ENCODE measurements at places on chromosomes 7 and 10. TPM values are rescaled to one million over a fixed set of nuclear protein-coding genes. Genes with fewer than 3 reads are reported as not detected.
A peak's percentile ranks its signal among the peaks of the same experiment; 100 is the strongest.

GRCh38 chr10:101305320-101306241 is 48.4 kb upstream of the BTRC start:
- DNase-seq = no peak

SPRN gene
- total RNA-seq = 0.42 TPM

- no peak for DNase-seq
Measured at GRCh38 chr7:55498142-55498541, 74.2 kb downstream of the VOPP1 start.

GIMAP2 gene
- total RNA-seq = not detected

- no peak for DNase-seq
Measured at GRCh38 chr10:77500754-77501151, 136.9 kb downstream of the KCNMA1 start.

DNA sequence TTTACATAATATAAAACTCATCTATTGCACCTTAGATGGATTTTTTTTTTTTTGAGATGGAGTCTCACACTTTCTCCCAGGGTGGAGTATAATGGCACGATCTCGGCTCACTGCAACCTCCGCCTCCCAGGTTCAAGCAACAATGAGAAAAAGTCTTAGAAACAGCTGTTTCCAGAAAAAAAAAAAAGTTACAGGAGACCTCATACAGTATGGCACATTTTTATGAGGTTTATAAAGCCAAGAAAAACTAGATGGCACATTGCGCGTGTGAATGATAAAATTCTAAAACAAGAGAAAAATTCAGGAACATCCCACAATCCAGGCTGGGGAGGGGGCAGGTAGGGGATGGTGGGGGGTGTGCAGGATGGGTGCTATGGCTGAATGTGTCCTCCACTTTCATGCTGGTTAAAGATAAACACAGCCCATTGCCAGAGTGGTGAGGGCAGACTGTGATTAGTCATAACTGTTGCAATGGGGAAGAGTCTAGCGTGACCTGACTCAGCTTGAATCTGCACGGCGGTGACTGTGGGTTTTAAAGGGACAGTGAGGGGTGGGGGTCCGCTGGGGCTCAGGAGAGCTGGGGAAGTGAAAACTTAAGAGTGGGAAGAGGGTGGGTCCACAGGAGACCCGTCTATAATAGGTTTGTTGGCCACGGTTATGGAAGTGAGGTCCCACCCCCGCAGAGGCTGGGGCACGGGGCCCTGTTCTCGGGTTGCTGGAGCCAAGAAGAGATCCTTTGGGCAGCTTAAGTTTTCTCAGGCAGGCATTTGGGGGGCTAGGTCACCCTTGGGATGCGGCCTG is 11.9 kb upstream of the LRRC27 start:
- DNase-seq = no peak

- DNase-seq = peak; percentile 79
Measured at GRCh38 chr7:76233538-76234281, 32.0 kb downstream of the SRRM3 start.

DNA sequence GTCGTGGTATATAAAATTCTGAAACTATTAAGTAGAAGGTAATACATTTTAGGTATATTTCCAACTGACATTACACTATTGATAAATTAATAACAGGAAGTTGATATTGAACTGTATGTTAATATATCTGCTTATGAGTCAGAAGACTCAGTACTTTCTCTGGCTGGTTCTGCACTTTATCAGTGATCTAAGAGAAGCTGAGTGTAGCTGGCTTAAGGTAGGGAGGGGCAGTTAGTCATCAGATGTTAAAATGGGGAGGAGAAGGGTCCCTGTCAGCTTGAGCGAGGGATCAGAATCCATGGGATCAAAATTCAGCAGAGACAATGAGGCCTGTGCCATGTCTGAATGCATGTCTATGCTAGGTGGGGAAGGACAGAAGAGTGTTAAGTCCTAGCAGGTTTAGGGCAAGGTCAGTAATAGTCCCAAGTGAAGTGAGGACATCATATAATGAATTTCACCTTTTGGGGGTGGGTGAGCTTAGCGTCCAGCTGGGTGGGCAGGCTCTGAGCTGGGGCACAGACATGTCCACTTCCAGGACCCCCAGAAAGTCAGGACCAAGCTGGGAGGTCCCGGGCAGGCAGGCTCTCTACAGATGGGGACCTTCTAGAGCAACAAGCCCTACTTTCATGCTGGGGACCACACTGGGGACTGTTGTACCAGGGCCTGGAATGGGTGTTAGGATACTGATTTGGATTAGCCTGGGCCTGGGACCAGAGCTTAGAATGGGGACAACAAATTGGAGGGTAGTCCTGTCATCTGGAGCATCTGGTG is 82.9 kb downstream of the WDFY4 start:
- no peak for DNase-seq

- no peak for DNase-seq
Measured at GRCh38 chr10:102302611-102303010, 57.3 kb downstream of the GBF1 start.

- DNase-seq = no peak
Measured at GRCh38 chr10:48789486-48790456, 105.1 kb downstream of the WDFY4 start.

- DNase-seq = no peak
Measured at GRCh38 chr10:42553064-42553407, 85.3 kb downstream of the ZNF33B start.

DNA sequence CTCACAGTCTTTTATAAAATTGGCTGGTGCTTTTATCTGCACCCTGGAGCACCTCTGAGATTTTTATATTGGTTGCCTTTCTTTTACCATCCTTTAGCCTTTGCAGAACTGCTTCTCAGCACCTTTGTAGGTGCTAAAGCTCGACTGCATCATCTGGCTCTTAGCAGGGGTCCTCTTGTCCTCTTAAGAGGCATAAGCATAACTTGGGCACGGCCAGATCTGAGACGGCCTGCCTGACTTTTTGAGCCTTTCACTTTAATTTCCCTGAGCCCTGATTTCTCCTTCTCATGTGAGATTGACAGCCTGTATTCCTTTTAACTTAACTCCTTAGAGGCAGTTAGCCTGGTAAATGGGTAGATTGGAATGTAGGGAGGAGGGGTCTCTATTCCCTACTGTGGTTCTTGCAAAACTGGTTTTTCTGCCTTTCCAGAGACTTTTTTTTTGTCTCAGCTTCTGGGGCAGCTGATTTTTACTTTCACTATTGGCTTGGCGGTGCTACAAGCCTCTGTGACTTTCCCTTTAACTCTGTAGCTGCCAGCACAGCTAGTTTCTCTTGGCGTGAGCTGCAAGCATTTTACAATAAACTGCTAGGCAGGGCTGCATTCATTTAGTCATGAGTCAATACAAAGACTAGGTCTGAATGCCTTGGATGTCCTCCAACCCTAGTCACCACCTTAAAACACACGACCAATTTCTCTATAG is 24.0 kb downstream of the ZPBP start:
- peak; percentile 66 for DNase-seq

GRCh38 chr10:4733150-4733842 is 92.7 kb upstream of the AKR1E2 start:
- no peak for DNase-seq

- DNase-seq = no peak
Measured at GRCh38 chr10:102998399-102998907, 80.4 kb downstream of the CNNM2 start.

H2BK1 gene
- total RNA-seq = 0.97 TPM

Measured in H9 (cell line).